GM04503 (cell line): ENCODE measurements at places on chromosomes 6 and 20.
A peak's percentile ranks its signal among the peaks of the same experiment; 100 is the strongest.

GRCh38 chr6:104613416-104614001, 246.2 kb downstream of the HACE1 start:
- no peak for DNase-seq

DNA sequence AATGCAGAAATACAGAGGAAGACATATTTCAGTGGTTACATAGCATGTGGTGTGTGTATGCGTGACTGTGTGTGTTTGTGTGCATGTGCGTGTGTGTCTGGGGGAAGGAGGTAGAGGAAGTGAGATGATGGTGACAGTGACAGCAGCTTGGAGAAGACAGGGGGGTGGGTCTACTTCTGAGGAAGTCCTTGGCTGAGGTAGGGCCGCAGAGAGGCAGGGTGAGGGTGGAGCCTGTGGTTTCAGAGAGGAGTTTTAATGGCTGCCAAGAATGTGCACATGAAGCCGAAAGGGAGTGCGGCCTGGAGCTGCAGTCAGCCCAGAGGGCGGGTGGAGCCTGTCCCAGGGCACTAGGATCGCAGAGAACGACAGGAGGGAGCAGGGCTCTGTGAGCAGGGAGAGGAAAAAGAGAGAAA, 22.7 kb upstream of the RNF24 start:
- peak; percentile 56 for DNase-seq

GRCh38 chr20:3242172-3242692, 3.2 kb upstream of the SLC4A11 start:
- no peak for DNase-seq

DNA sequence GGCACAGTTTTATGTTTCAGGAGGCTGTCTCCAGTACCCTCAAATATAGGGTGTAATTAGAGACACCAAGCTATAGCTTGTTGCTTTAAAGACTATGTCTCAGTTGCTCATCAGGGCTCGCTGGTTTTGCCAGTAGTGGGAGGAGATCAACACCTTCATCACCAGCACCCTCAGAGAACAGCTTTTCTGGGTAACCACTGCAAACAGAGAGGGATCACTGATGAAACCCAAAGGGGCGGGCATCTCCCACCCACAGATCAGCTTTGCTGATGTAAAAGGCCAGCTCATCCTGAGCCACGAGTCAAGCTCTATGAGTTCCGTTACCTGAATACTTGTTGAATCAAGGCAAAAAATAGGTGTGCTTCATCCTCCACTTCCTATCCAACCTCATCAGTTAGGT, 187.7 kb downstream of the AIG1 start:
- DNase-seq: no peak

DNA sequence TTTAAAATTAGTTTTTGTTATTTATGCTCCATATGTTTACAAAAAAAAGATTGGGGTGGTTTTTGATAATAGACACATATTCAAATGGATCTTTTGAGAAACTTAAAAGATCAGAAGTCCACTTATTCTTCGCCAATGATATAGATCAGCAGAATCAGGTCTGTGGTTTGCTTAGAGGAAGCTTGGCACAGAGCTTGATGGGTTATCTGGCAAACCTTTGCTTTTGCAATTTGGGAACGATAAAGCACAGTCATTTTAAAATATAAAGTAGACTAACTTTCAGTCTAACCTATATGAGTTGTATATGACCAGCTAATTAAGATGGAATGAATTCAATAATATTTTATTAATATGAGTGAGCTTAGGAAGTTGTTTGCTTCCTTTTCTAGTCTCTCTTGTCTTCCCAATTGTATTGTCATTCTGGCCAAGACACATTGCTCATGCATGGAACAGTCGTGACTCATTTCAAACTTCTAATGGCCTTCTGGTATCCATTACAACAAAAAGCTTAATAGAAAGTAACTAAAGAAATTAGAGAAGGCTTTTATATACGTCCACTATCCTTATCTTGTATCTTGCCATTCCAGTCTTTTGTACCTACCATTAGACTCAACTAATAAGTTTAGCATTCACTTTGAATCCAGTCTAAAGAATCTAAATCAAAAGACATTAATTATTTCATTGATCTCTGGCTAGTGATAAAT, 118.7 kb downstream of the TBX18 start:
- DNase-seq: peak; percentile 49

DNA sequence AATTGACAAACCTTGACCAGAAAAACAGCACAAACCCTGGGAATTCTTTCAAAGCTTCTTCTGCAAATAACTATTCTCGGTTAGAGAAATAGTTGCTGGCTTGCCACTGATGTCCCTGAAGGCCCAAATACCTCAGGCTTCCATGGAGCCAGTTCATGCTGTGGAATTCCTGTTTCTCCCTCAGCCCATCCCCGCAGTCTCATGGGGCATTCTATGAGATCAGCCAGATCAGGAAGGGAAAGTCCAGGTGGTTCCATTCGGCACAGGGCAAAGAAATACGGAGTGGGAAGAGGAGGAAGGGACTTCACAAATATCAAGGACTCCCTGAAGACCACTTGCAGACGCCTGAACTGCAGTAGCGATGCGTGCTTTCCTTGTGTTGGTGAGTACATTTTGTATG, 63.3 kb downstream of the MYLK4 start:
- DNase-seq: no peak

DNA sequence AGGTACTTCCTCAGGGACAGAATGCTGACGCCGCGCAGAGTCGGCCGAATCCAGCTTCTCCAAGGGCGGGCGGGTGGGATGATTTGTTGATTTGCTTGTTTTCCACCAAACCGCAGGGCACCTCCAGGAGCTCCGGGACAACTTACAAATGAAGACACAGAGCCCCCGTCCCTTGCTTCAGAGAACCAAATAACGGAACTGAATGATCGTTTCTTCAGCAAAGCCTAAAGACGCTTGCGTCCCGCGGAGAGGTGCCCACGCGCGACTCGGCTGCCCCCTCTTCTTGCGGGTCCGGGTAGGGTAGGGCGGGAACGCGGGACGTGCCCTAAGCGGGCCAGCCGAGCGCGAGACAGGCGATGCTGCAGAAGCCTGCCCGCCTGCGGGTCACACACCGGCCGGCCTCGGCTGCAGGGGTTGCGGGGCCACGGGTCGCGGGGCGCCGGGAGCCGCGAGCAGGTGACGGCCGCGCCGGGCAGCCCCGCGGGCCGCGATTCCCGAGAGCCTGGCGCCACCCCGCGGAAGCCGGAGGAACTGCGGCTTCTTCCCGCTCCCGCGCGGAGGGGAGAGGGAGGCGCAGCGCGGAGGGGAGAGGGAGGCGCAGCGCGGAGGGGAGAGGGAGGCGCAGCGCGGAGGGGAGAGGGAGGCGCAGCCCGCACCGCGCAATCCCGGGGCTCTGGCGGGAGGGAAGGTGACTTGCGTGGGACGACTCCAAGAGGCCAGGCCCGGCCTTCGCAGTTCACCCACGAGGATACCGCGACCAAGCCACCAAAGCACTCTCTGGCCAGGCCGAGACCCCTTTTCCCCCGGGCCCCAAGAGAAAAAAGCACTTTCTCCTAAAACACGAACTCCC, 7.7 kb upstream of the FOXF2 start:
- no peak for DNase-seq

GRCh38 chr6:12010635-12011275, 1.4 kb upstream of the HIVEP1 start:
- DNase-seq: peak; percentile 42

GRCh38 chr20:10064611-10065010, 29.8 kb downstream of the ANKEF1 start:
- DNase-seq: no peak
